Muscle of leg (tissue), 16 donors: ENCODE measurements at places on chromosomes 6 and 20. TPM values are rescaled to one million over a fixed set of nuclear protein-coding genes. Genes with fewer than 3 reads are reported as not detected.

- no peak for DNase-seq
These were observed 293.0 kb downstream of the PHF3 start for GRCh38 chr6:63928613-63929012.

- no peak for DNase-seq
These were observed 183.2 kb downstream of the CARMIL1 start for GRCh38 chr6:25462235-25462897.

- DNase-seq = no peak
These were observed 22.5 kb downstream of the TBC1D7 start for GRCh38 chr6:13305791-13306190.

GRCh38 chr20:10653599-10654249 is 20.1 kb downstream of the JAG1 start:
- peak; percentile 70 for DNase-seq

Gene PRL
- total RNA-seq = 0.13 TPM

- peak; percentile 58 for DNase-seq
These were observed 23.9 kb downstream of the MAP7 start for GRCh38 chr6:136526196-136526930.

- DNase-seq = no peak
These were observed 37.7 kb upstream of the PRSS16 start for GRCh38 chr6:27209659-27210269.

DNA sequence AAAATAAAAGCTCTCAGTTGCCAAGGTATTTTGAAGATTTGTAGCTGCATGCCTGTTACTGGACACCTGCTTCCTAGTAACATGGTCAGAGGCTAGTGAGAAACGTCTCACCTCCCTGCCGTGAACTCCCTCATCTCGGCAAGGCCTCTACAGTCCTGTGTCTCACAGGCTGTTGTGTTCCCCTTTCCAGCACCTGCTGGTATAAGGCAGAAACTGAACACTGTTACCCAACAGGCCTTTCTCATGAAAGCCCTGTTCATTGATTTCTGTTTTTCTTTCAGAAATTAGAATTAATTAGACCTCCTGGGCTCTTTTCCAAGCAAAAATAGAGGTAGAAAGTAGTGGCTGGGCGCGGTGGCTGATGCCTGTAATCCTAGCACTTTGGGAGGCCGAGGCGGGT is 17.6 kb upstream of the SRSF3 start:
- no peak for DNase-seq
